Right cardiac atrium (tissue), 5 donors: ENCODE measurements at places on chromosomes 3 and 15. TPM values are rescaled to one million over a fixed set of nuclear protein-coding genes. Genes with fewer than 3 reads are reported as not detected.

The GPR27 gene
- 2.1 TPM for total RNA-seq

The CCR2 gene
- total RNA-seq = 0.42 TPM

The P2RY13 gene
- total RNA-seq = 2.1 TPM

The ACTC1 gene
- 12,067 TPM for total RNA-seq

The GPR176 gene
- 1.9 TPM for total RNA-seq

The CPB1 gene
- 2.4 TPM for total RNA-seq

The SLC12A8 gene
- total RNA-seq = 1.7 TPM

DNA sequence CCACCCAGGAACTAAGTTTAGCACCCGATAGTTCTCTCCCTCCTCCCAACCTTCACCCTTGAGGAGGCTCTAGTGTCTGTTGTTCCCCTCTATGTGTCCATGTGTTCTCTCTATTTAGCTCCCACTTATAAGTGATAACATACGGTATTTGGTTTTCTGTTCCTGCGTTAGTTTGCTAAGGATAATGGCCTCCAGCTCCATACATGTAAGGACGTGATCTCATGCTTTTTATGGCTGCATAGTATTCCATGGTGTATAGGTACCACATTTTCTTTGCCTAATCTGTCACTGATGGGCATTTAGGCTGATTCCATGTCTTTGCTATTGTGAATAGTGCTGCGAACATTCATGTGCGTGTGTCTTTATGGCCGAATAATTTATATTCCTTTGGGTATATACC lies 66.9 kb upstream of the TRA2B start:
- DNase-seq = no peak

DNA sequence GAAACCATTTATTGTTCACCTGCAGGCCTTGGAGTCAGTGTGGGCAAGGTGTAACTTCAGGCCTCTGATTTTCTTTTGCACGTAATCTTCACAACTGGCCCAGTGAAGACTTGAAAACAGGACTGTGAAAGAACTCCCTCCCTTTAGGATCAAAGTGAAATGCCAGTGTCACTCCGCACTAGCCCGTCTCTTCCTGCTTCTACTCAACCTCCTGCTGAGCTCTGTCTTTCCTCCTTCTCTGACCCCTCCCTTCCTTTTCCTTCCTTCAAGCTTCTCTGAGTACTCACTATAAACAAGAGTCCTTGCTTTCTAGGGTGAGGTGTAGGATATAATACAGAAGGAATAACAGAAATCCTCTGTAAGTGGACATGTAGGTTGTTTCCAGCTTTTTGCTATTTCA lies 28.5 kb downstream of the TMEM41A start:
- no peak for DNase-seq

GRCh38 chr15:49423021-49423420 lies at the start of gene FGF7:
Gene FGF7, plus strand, starts transcription at chr15:49423242. Its CDS starts 1,056 bp downstream, at chr15:49424298.
- DNase-seq = no peak

DNA sequence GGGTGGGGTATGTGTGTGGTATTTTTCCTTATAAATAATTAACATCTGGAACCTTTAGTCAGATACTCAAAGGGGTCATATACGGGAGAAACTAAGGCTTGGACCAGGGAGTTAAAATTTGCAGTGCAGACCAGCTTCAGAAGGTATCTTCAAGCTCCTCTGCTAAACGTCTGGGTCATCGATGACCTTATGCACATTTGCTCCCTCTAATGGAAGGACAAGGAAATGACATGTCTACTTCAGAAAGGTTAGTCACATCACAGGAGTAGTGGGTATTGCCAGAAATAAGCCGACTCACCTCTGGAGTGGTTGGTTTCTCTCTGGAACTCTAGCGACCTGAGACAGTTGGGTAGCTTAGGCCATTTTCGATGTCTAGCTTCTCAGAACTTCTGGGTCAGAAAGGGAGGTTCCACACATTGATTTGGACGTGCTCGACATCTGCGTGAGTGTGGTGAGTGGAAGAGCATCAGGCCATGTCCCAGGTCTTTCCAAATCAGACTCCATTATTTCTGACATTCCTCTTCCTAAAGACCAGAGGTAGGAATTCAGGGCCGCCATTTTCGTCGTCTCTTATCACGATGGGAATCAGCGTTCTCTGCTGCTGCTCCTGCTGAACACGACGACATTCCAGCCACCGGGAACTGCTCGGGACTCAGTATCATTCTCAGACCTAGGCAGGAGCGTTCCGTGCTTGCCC lies 31.8 kb upstream of the RASA2 start:
- peak; percentile 17 for DNase-seq

GRCh38 chr3:133271539-133271938 lies 128.3 kb upstream of the BFSP2 start:
- no peak for DNase-seq

- no peak for DNase-seq
These were observed 53.6 kb downstream of the PRKCI start for GRCh38 chr3:170275832-170276231.

DNA sequence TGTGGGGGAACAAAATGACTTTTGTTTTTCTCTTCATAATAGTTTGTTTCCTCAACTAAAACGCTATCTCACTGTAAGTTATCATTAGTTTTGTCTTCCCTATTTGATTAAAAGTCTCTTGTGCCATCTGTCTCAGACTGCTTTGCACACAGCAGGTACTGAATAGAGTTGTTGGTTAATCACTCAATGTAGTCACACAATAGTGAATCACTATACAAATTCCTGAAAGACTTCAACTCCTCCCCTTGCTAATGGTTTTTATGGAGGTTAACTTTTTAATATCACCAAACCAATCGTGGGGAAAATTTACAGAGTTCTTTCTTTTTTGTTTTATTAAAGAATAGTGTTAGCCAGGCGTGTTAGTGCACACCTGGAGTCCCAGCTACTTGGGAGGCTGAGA lies 2.6 kb upstream of the NGLY1 start:
- DNase-seq = no peak

DNA sequence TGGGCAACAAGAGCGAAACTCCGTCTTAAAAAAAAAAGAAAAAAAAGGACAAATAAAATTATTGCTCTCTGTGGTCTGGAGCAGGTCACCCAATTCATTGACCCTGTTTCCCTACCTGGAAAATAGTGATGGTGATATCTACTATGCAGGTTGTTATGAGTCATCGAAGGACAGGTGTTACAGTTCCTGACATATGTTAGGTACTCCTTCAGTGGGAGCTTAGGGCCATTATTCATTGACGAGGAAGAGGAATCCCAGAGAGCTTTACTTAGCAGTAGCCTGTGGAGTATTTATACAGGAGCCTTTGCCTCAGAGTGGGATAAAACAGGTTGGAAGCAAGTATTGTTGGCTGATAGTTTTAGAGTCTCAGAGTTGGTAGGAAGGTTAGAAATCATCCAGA lies 74.5 kb downstream of the SLC7A14 start:
- DNase-seq = no peak

DNA sequence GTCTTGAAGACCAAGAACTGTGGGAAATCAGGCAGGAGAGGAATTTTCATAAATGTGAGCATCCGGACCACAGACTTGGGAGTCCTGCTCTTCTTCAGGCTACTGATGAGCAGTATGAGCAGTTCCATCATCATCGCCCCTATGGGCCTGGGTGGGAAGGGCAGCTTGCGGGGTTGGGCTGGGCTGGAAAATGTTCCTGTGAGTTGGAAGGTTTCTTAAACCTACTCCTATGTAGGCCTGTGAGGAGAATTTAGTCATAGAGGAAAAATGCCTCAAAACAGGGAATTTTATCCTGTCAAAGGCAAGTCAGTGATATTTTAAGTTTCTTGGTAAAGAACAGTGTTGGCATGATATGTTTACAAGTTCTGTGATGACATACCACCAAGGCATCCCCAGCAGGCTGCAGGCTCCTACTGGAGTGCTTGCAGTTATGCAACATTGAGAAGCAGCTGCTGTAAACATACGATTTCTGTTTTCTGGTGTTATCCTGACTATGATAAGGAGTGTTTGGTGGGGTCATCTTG lies 10.3 kb downstream of the MASP1 start:
- DNase-seq = peak; percentile 33
